Small intestine (tissue), 16 donors: ENCODE measurements at places on chromosomes 5 and 9.

- no peak for DNase-seq
Measured at GRCh38 chr9:83975300-83975699, 4.7 kb downstream of the HNRNPK start.

DNA sequence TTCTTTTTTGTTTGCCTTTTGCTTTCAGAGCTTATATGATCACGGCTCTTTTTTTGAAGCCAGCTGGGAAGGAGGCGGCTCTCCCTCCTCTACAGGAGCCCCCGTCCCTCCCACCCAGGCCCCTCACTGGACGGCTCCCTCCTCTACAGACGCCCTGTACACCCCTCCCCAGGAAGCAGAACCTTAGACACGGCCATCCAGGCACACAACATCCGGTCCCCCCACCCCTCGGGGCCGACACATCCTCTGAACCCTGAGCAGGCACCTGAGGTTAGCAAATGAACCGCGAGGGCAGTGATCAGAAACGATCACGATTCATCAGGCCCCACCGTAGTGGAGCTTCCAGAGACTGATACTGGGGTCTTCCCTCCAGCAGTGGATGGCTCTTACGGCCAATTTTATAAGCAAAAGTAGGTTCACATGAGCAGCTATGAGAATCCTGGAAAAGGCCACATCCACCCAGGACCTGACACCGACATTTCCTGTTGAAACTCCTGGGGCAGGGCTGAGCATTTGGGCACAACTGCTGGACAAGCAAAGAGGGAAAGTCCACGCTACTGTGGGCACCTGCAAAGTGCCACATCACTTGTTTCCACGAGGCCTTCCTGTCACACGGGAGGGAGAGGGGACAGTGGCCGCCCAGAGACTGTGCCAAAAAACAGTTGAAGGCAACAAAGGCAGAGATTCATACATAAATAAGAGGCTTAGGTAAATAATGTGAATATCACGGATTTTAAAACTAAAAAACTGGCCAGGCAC, 78.9 kb downstream of the SEMA4D start:
- peak; percentile 49 for DNase-seq

DNA sequence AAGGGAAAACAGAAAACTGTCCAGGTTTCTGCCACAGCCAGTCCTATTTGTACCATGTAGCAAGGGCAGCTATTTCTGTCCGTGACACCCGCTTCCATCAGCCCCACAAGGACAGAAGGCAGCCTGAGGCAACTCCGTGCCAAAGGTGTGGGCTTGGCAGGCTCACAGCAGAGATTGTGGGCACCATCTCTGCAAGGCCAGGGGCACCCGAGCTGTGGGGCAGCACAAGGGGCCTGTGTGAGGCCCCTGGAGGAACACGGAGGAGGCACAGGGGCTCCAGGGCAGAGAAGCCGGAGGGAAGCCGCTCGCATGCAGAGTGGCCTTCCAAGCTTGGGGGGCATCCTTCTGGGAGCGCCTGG, 43.5 kb downstream of the COL23A1 start:
- DNase-seq, result no peak

DNA sequence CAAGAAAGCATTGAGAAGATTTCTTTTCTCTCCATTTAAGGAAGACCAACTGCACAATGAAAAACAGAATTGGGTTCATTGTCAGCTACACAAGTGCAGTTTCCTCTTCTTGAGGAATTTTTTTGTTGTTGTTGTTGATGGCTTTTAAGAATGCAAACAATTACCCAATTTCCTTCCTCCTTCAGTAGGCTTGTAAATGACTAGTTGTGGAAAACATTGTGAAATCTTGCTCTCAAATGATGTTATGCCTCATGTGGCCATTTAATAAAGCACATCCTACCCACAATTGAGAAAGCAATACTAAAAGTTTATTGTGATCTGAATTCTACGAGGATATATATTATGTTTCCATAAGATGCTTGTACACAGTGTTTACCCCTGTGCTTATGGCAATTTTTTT, 171.6 kb downstream of the FAM174A start:
- peak; percentile 2 for DNase-seq

GRCh38 chr5:179816401-179816795, 4.3 kb upstream of the SQSTM1 start:
- no peak for DNase-seq

DNA sequence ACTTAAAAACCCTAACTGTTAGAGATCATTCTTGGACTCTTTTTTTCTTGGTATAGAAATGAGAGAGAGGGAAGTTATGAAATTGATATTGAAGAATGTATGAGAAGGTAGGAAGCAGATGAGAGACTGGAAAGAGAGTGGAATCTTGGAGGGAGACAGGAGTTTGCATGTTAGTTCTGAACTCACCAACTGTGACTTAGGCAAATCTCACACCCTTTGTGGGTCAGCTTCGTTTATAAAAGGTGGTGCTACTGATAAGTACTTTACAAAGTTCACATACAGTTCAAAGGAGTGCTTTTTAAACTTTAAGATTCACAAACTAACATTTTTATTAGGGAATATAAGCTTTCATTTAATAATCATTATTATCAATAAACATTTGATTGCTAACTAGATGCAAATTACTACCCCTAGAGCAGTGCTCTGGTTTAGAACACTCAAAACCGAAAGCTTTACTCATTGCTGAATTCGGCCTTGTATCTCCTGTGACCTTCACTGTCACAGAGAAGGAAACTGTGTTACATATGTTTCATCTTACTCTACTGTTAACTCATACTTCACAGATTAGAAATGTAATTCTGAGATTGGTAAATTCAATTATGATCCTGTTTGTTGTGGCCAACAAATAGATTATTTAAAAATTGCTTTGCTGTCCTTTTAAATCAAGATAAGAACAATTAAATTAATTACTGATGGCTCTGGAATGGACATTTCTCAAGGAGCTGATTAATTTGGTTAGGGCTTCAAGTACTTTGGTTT, 143.2 kb downstream of the RMI1 start:
- DNase-seq, result peak; percentile 54

GRCh38 chr5:106401561-106401960, 1269.2 kb downstream of the EFNA5 start:
- DNase-seq, result no peak

GRCh38 chr5:16687898-16688297, 71.1 kb upstream of the RETREG1 start:
- DNase-seq, result no peak

DNA sequence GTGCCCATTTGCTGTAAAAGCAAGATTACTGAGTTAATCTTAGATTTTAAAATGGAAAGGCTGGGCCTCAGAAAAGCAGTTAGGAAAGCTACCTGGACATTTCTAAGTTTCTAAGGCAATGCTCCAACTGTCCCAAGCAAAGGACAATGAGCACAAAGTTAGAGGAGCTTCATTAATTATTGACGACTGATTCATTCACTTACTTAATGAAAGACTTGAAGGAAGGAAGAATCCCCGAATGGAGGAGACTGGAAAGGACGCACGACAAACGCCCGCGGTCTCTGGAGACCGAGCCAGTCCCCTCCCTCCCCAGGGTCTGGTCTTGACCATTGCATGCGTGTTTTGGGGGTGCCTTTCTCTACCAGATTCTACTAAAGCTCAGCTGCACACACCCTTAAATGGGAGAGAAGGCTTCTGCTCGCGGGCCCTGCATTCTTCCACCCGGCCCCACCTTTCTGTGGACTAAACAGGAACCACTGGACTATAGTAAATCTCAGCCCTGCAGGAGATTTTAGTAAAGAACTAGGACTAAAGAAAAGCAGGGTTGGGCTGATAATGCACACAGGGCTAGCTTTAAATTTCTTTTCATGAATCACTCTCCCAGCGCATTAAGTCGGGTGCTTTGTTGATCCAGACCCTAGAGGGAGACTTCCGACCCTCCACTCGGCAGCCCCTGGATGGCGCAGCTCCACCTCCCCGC, 44.8 kb downstream of the CTSL start:
- DNase-seq, result no peak

DNA sequence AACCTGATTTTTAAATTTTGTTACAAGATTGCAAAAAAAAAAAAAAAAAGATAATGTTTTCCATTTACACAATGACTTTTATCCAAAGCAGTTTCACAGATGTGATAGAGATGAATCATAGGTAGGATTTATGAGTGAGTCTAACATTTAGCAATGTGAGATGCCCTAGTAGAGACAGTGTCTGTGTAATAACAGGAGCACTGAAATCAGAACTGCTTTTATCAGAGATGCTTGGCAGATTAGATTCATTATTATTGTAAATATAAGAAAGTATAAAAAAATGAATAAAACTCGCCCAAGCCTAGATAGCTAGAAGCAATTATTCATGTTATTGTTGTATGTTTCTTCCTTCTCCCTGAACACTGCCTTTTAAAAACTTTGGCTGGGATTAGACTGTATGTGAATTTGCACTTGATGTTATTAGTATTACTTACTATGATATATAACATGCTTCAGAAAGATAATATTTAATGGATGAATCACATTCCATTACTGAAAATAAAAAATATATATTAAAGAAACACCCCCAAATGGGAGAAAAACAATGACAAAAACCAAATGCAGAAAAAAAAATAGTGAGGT, 567.3 kb upstream of the KLF4 start:
- no peak for DNase-seq

GRCh38 chr9:35322075-35322885, 160.5 kb downstream of the UNC13B start:
- DNase-seq, result no peak

DNA sequence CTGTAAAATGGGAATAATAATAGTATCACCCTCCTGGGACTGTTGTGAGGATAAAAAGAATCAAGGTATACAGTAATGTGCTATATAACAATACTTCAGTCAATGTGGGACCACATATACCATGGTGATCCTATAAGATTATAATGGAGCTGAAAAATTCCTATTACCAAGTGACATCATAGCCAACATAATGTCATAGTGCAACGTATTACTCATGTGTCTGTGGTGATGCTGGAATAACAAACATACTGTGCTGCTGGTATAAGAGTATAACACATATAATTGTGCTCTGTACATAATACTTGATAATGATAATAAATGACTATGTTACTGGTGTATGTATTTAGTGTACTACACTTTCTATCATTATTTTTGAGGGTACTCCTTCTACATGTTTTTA, 38.1 kb downstream of the LIFR start:
- no peak for DNase-seq

GRCh38 chr5:172751761-172752510, 19.1 kb downstream of the DUSP1 start:
- DNase-seq, result no peak

- no peak for DNase-seq
Measured at GRCh38 chr5:139130214-139130613, 68.0 kb downstream of the SIL1 start.

GRCh38 chr9:16289639-16290038, 580.8 kb downstream of the BNC2 start:
- DNase-seq, result no peak

- no peak for DNase-seq
Measured at GRCh38 chr5:150520747-150521521, 13.0 kb downstream of the NDST1 start.

- peak; percentile 97 for DNase-seq
Measured at GRCh38 chr9:87569008-87569509, 71.4 kb downstream of the DAPK1 start.

DNA sequence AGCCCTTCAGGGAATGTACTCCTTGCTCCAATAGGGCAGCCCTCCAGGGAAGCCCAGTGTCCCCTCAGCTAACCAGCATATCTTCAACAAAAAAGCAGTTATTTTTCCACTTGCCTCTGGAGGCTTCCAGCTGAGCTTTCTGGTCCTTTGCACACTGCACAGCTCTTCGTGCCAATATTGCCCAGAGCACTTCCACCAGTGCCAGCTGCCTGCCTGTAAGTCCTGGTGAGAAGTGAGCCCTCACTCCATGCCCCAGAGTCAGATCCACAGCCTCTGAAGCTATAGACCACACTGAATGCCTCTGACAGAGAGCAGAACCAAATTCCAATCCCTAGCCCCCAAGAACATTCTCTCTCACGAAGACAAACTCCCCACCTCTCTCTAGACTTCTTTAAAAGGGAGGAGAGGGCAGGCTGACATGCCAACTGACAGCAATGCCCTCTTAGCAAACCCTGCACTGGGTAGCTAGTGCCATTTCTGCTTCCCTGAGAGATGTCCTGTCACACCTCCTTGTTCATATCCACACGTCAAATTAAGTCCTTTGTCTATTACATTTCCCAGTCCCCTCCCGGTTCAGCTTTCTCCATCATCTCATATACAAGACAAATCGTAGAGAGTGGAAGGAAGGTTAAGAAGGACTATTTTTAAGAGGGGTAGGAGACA, 12.7 kb upstream of the HEXB start:
- DNase-seq, result no peak

DNA sequence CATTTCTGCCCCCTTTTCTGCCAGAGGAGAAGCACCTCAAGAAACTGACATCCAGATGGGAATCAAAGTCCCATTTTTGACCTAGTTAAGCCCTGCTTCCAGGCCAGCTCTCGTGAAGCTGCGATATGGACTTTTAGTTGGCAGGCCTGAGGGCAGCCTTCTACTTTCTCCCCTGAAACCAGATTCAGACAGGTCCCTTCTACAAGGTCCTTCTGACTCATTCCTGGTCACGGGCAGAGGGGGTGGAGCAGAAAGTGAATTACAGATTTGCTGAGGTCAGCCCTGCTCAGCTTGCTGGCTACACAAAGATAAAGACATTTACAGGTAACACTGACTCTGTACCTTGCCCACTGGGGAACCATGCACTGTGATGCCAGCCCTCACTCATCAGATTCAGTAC, 52.8 kb upstream of the TUT7 start:
- peak; percentile 91 for DNase-seq

GRCh38 chr9:112642126-112642525, 75.8 kb downstream of the INIP start:
- DNase-seq, result no peak

DNA sequence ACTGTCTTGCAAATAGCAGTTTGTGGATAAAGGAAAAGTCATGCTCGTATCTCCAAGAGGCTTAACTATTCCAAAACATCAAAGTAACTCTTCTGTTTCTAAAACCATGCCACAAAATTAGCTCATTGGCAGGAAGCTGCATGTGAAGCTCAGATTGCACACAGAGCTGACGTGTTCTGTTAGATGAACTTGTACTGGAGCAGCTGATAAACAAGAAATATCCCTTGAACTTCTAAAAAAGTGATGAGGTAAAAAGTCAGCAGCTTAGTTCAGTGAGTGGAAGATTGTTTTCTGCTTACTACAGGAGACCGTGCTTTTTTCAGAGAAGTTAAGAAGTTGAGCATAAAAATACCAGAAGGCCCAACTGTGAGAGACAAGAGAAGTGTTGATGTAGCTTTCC, 113.2 kb downstream of the SLC12A2 start:
- DNase-seq, result no peak
